ENCODE measurements at places on chromosomes 13 and 19.

DNA sequence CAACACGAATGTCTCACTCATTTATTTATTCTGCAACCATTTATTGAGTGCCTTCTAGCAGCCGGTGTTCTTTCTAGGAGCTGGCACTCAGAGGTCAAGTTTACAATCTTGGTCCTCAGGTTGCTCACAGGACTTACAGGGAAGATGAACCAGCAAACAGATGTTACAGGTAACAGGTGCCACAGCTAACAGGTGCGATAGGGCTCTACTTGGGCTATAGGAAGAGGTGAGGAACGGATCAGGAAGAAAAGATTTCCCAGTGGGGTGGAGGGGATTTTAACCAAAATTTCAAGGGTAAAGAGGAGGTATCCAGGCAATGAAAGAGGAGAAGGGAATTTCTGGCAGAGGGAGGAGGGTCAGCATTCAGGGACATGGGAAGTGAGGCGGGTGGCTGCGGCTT lies 87.3 kb upstream of the FARP1 start:
- DNase-seq = no peak

DNA sequence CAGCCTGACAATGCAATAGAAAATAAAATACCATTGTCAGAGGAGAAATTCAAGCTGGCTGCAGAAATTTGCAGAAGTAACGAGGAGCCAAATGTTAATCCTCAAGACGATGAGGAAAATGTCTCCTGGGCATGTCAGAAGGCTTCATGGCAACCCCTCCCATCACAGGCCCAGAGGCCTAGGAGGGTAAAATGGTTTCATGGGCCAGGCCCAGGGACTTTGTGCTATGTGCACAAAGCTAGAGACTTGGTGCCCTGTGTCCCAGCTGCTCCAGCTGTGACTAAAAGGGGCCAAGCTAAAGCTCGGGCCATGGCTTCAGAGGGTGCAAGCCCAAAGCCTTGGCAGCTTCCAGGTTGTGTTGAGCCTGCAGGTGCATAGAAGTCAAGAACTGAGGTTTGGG lies 431.7 kb downstream of the LMO7 start:
- no peak for DNase-seq

GRCh38 chr13:60351855-60352615 lies 45.0 kb upstream of the TDRD3 start:
- no peak for DNase-seq

DNA sequence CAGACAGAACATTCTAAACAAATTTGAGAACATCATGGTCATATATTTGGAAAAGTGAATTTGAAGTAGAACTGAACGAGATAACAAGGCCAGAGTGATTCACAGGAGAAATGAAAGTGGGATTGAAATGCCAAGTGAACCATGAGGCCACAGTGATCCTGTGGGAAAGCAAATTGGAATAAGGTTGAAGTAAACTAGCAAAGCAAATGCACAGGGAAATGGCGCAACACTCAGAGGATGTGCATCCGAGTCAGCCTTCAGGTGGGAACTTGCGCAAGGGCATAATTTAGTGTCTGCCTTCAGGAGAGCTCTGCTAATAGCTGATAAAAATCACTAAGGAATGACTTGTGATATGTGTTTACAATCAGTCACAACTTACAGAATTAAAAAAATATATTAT lies 696.6 kb downstream of the LIG4 start:
- no peak for DNase-seq

GRCh38 chr19:17757125-17757524 lies 5.8 kb downstream of the FCHO1 start:
- DNase-seq = no peak

DNA sequence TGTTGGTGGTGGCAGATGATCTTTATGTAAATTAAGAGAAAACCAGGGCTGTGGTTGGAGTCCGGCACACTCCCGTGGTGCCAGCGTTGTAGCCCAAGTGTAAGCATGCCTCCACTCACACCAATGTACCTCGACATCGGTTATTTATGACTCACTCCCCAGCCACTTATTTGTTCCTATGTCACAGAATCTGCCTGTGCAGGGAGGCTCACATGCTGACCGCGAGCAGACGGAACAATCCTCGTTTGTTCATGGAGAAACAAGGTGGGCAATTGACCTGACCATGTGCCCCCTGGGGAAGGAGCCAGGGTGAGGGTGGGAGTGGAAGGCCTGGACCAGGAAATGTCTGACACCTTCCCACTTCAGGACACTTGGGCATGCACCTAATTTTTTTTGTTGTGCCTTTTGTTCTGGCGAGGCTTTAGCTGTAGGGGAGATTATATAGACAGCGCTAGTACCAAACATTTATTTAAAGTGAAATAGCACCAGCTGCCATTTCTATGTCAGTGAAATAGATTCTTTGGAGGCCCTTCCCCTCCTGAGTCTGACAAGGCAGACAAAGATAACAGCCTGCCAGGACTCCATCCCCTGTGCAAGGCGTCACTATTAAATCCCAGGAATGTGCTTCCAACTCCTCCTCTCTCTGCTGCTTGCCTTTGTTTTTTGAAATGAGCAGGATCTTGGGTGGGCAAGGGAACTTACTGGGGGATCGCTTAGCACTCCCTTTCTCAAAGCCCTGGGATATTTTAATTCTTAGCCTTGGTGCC lies 394.2 kb downstream of the FGF9 start:
- no peak for DNase-seq
